NCI-H526 (cell line): ENCODE measurements at places on chromosomes 4 and X.

- no peak for DNase-seq
Observed at GRCh38 chr4:95546221-95546620, 2.6 kb downstream of the UNC5C start.

DNA sequence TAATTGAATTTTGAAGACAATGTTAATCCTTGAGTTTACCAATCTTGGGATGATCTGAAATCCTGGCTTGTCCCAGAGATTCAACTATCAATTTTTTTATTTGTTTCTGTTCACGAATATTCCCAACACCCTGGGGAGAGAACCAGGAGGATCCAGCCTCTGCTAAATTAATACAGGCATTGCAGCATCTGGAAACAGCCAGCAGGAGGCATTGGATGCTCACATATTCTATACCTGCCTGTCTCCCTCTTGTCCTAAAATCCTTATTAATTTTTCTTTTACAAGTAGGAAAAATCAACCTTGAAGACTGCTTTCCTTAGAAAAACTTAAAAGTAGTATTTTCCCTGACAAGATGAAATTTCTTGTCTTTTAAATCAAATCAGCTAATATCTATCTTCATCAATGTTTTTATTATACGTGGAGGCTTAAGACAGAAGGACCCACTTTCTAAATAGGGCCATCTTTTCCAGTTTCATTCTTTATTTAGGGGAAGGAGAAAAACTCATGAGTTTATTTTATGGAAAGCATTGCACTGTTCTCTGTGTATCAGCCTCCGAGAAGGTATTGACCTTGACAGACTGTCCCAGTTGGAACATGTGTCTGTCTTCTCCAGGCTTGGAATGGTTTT is 102.4 kb downstream of the CLNK start:
- peak; percentile 56 for DNase-seq

DNA sequence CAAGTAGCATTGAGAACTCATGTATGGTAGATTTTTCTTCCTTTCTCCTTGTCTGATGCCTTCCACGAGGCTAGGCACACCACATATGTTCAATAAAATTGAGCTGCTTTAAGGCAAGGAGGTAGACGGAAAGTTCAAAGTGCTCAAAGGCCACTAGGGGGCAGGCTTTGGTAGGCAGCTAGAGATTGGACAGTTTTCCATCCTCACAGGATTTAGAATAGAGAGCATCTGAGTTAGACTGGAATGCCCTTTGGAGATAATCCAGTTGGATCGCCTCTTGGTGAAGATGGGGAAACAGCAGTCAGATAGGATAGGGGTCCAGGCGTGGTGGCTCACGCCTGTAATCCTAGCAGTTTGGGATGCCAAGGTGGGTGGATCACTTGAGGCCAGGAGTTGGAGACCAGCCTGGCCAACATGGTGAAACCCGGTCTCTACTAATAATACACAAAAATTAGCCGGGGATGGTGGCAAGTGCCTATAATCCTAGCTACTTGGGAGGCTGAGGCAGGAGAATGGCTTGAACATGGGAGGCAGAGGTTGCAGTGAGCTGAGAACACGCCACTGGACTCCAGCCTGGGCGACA is 30.4 kb downstream of the ELF4 start:
- peak; percentile 57 for DNase-seq

- DNase-seq, result no peak
Observed at GRCh38 chr4:65508168-65508567, 162.1 kb downstream of the EPHA5 start.

- DNase-seq, result no peak
Observed at GRCh38 chr4:124790471-124790870, 77.9 kb upstream of the ANKRD50 start.

- DNase-seq, result no peak
Observed at GRCh38 chr4:47017081-47017480, 14.3 kb upstream of the GABRB1 start.
